ENCODE measurements at places on chromosomes 6 and 20.

- no peak for DNase-seq
Observed at GRCh38 chr20:17594443-17594842, 24.6 kb downstream of the DSTN start.

- DNase-seq, result no peak
Observed at GRCh38 chr20:49395183-49395582, 87.3 kb downstream of the KCNB1 start.

DNA sequence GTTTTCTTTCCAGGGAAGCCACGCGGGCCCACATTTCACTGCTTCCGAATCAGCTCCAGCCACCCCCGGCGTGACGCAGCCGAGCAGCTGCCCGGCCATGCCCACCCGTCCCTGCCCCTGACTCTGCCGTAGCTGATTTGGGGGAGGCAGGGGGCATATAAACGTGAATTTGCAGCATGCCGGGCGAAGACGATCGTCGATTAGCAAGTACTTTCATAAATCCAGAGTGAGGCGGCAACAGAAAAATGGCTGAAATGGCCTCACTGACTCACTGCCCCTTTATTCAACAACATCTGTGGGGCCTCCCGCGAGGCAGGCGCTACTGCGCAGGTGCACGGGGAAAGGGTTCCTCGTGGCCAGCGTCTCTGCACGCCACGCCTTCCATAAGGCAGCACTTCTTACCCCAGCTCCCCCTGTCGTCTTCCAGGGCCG, 118.0 kb downstream of the DLL1 start:
- no peak for DNase-seq

GRCh38 chr6:141152951-141153350, 979.8 kb upstream of the GJE1 start:
- no peak for DNase-seq

GRCh38 chr6:41818271-41819054, 31.0 kb downstream of the TOMM6 start:
- DNase-seq, result no peak

- no peak for DNase-seq
Observed at GRCh38 chr6:548517-548916, 108.4 kb downstream of the HUS1B start.

DNA sequence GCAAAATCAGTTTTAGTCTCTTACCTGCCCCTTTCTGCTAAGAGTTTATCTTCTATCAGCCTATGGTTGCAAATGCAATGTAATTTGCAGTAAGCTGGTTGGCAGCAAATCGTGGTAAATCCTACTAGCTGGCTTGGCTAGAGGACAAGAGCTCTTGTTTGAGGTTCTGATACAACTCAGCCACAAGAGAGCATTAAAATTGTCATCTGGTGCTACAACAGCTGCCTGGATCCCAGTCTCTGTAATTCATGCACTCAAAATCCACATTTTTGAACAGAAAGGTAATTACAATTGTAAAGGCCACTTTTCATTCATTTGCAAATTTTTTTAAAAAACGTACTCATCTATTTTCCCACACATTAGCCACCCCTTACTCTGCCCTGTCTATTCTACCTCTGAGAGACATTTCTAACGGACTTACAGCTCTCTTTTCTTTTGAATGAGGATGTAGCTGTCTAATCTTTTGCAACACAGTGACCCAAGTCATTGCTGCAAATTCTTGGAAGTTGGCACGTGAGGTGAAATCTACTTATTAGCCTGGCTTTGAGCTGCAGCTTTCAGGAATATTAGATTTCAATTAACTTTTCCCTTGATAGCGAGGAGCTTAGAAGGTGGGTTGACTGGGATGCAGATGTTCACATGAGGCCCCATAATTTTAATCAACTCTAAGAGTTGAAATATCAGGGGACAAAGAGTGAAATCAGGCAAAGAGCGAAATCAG, 54.0 kb upstream of the FAM184A start:
- no peak for DNase-seq

GRCh38 chr6:4474810-4475209, 301.4 kb upstream of the CDYL start:
- no peak for DNase-seq

DNA sequence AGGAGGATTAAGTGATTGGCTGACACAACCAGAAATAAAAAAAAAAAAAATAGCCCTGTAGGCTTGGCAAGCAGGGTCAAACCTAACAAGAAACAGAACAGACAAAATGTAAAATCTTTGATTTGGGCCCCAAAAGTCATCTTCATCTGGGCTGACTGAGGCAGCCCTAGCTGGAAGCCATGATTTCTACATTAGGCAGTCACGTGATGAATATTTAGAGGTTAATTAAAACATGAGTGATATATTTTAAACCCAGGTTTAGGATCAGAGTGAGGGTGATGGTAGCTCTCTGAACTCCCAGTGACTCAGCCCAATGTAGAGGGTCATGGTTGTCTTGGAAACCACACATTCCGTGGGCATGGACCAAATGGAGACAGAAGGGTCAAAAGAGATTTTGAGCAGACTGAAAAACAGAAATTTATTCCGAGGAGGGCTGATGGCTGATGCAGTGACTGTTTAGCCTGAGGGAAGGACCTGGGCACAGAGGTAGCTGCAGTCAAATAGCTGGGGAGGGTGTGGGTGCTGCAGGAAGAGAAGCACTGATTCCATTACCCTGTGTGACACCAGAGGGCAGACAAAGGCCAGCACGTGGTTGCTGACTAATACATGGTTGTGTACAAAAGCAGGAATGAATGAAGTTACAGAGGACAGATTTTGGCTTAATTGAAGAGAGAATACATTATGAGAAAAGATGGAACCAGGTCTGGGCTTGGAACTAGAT, 573.1 kb upstream of the CHD6 start:
- DNase-seq, result no peak

GRCh38 chr6:51913265-51913664, 174.1 kb downstream of the PKHD1 start:
- no peak for DNase-seq

GRCh38 chr6:3151691-3152090, 5.7 kb downstream of the TUBB2A start:
- DNase-seq, result no peak

DNA sequence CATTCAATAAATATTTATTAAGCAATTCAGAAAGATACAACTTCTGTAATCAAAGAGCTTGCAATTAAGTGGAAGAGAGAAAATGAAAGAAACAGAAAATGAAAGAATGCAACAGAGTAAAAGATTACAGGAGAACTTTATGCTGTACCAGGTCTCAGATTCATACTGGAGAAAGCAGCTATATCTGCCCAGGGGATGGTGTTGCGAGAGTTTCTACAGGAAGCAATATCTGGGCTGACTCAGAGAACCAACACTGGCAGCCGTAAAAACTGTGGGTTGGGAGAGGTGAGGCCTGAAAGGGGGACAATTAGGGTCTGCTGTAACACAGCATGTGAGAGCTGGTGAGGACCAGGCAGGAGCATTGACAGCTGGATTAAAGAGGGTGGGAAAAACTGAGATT, 256.7 kb upstream of the TCF21 start:
- no peak for DNase-seq

- DNase-seq, result no peak
Observed at GRCh38 chr20:49740807-49741206, 27.1 kb upstream of the B4GALT5 start.

DNA sequence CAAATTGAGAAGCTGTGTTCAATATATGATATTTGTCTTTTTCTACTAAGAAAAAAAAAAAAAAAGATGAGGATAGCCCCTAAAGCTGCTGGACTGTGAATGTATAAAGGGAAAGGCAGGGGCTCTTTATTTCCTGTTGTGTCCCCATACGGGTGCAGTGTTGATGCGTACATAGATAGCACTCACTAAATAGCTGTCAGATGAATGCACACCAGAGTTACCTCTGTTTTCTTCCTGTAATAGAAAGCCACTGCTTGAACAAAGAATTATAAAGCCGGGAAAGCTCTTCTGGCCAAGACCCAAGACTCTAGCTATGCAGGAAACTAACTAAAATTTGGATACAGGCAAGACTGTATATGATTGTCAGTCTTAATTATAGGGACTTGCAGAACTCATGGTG, 260.0 kb downstream of the FARS2 start:
- DNase-seq, result no peak

- no peak for DNase-seq
Observed at GRCh38 chr6:36633915-36634314, 39.8 kb downstream of the SRSF3 start.

DNA sequence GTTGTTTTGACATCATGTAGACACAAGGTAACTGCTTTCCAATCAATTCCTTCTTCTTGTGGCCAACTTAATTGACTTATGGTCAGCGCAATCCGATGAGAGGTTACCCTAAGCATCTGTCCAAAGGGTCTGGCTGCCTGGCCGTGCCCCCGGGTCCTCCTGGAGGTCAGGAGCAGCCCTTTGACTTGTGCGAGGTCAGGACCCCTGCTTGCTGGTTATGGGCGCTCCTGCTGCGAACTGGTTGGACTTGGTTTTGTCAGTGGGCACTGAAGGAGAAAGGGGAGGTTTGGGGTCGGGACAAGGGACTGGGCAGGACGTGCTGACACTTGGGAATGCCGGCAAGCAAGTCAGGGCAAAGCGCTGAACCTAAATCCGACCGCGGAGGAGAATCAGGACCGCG, 215.6 kb downstream of the QKI start:
- DNase-seq, result no peak

DNA sequence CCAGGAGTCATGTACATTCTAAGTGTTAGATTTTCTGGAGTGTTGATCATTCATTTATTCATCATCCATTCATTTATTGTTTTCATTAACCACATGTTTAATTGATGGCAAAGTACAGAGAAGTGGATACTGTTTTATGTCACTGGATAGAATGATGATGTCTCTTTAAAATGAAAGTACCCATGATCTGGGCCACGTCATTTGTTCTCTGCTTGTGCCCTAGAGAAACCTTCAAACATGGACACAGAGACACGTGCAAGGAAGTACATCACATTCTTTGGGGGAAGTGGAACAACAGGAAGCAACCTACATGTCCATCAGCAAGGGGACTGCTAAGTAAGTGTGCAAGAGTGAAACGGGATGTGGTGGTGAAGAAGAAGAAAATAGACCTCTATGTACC, 75.8 kb upstream of the TSHZ2 start:
- DNase-seq, result no peak

DNA sequence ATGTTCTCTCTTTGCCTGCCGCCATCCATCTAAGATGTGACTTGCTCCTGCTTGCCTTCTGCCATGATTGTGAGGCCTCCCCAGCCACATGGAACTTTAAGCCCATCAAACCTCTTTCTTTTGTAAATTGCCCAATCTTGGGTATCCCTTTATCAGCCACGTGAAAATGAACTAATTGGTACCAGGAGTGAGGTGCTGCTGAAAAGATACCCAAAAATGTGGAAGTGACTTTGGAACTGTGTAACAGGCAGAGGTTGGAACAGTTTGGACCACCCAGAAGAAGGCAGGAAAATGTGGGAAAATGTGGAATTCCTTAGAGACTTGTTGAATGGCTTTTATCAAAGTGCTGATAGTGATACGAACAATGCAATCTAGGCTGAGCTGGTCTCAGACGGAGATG, 694.9 kb downstream of the FRK start:
- no peak for DNase-seq

- no peak for DNase-seq
Observed at GRCh38 chr20:4435225-4435624, 286.5 kb upstream of the PRND start.

DNA sequence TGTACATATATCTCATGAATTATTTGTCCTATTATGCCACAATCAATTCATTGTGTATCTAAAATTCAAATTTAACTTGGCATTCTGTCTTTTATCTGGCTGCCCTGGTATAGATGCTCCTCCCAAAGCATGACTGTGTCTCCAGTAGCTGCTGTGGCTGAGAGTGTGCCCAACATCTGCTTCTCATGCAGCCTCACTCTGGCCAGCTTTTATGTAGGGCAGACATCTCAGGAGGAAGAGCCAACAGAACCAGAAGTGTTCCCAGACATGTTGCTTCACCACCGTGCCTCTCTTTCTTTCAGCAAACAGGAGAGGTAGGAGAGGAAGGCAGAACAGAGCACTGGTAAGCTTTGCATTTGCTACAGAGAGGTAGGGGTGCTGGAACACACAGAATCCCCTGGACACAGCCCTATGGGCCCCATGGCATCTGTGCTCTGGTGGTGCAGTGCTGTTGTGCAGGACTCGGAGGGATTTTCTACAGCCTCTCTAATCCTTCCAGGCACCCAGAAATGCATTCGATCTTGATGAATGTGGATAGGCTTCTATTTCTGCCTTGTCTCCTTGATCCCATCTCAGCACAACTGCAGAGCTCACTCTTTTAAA, 637.1 kb downstream of the UTRN start:
- DNase-seq, result no peak

DNA sequence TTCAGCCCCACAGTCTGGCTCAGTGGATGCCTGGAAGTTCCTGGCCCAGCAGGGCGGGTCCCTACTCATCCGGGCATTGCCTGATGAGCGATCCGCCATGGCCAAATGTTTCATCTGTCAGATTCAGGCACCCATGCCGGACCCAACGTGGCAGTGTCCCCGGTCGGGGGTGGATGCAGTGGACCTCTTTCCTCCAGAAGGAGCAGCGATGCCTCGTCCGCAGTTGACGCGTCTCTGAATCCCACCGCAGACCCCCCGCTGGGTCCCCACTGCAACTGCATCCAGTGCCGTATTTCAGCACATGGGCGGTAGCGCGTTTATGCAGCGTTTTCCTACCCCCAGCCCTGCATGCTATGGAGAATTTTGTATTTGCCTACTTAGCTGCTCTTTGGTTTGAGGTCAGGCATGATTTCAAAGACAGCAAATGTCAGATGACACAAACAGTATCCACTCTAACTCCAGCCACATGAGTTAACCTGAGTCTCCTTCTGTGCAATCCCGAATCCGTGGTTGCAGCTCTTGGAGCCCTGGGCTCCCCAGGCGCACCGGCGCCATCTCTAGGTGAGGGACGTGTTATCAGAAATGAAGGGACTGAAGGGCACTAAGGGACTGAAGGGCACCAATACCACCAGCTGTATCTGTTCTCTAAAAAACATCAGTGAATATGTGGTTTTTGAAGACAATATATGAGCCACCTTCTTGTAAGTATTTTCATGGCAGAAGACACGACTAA, 72.6 kb upstream of the THBS2 start:
- DNase-seq, result peak; percentile 24

DNA sequence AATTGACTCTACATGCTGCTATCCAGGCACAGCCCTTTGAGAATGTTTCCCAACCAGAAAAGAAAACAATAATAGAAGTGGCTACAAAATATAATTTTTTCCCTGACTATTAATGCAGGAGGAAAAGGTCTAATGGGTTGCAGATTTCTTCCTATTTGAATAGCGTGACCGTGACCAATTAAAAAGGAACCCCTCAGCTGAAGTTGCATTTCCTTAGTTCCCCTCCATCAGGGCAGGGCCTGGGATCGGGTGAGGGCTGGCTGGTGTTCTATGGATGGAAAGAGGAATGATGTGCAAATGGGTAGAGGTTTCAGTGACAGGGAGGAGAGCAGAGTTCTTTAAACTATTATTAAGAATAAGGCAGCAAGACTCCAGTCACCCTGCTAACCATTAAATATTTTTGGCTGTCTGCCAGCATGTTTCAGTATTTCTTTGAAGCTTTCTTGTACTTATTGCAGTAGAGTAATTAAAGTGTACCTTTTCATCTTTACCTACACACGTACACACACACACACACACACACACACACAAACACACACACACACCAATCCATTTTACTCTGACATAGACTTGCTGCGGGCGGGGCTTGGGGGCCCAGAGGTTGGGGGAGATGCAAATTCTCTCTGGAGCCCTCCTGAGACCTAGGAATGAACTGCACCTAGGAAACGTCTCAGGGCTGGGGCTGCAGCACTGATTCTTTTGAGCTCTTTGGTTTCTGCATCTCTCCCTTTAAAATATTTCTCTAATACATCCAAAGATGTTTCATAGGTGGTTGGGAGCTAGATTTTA, 154.8 kb upstream of the SLC35B3 start:
- no peak for DNase-seq

Data from amygdala (tissue), 56 donors.